NCI-H526 (cell line): ENCODE measurements at places on chromosomes 11 and 22.

DNA sequence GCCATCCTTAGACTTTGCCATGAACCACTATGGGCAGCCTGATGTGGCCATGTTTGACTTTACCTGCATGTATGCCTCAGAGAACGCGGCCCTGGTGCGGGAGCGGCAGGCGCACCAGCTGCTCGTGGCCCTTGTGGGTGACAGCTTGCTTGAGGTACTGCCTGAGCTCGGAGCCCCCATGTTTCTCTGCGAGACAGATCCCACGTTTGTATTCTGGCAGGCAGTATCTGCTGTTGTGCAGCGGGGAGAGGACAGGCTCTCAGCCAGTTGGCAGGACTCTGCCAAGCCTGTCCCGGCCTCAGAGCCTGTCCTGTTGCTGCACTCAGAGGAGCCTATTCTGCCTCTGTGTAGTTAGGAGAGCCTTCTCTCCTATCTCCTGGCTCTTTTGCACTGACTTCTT is 109.9 kb downstream of the MICAL2 start:
- no peak for DNase-seq

DNA sequence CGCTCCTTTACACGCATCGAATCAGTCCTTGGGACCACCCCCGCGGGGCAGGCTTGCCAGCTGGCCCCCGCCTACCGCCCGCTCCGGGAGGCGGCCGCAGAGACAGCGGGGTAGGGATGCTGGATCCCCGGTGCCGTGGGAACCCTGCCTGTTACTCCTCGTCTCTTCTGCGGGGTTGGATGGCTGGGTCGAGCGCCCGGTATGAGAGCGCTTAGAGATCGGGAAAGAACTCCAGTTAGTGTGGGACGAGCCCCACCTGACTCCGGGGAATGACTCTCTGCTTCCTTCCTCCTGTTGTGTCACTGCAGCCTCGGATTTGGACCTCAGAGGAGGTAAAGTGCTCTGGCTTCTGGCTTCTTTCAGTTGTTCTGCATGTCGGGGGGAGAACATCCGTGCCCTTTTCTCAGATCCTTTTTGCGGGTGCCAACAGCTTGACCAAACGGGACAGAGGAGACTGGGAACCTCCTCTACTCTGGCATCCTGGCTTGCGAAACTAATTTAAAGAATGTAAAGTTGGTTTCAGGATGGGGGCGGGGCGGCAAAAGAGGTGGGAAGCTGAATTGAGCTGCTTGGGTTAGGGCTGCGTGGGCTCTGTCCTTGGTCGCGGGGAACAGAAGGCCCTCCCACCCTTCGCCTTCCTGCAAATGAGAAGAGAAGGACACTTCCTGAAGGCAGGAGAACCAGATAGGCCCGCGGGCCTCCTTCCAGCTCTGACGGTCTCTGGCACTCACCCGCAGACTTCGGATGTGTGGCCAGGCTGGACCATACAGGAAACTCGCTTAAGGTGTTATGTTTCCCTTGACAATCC is 938 bp downstream of the LAYN start:
- DNase-seq, result peak; percentile 42

DNA sequence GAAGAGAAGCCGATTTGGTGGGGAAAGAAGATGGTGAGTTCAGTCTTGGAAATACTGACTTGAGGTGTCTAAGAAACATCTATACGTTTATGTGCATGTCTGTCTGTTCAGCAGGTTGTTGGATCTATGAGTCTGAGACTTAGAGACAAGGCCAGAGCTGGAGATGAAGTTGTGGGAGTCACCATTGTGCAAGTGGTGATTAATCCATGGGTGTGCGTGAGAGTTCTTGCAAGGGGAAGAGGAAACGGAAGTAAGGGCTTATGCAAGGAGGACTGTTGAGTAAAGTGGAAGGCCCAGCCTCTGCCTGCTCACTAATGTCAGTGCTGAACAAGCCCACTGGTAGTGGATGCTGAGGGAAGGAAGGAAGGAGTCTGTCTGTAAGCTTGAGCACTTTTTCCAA is 9.7 kb downstream of the TMEM45B start:
- DNase-seq, result no peak

GRCh38 chr11:29448246-29448877 is 568.5 kb downstream of the KCNA4 start:
- DNase-seq, result peak; percentile 34

DNA sequence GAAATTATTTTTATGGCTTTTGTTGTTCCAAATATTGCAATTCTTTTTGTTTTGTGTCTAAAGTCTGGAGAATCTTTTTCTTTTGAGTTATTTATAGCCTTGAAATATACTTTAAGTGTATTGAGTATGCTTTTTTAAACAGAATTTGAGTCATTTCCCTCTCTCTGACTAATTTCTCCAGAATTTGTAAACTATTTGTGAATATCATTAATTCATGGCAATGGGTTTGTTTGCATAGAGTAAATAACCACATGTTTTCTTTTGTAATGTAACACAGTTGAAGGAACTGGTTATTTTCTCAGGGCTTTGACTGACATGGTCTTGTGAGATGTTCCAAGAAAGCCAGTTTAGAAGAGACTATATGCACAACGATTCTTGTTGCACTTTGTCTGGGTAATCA is 30.9 kb upstream of the MPEG1 start:
- DNase-seq, result no peak

GRCh38 chr11:133887692-133888332 is 42.5 kb upstream of the SPATA19 start:
- no peak for DNase-seq

GRCh38 chr11:57674251-57674650 is 6.3 kb downstream of the ZDHHC5 start:
- DNase-seq, result no peak

DNA sequence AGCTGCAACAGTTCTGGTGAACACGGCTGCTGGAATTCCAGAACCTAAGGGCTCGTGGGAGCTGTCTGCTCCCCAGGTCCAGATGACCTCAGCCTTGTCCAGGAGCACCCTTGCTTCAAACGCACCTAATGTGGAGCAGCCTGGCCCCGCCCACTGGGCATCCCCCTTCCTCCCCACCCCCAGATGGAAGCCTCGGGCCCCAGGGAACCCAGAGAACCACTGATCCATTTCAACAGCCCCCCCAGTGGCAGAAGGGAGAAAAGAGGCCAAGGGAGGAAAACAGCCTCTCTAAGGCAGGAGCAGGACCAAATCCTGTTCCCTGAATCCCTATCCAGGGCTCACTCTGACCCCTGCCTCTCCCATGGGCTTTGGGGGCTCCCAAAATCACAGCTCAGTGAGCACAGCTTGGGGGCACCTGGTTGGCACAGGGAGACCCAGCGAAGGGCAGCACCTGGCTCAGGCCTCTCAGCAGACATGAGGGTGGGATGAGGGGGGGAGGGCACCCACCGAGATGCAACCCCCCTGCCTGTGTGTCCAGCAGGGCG is 1.2 kb downstream of the CYTH4 start:
- DNase-seq, result no peak

GRCh38 chr11:34512840-34513681 is 533 bp downstream of the ELF5 start:
- DNase-seq, result no peak

DNA sequence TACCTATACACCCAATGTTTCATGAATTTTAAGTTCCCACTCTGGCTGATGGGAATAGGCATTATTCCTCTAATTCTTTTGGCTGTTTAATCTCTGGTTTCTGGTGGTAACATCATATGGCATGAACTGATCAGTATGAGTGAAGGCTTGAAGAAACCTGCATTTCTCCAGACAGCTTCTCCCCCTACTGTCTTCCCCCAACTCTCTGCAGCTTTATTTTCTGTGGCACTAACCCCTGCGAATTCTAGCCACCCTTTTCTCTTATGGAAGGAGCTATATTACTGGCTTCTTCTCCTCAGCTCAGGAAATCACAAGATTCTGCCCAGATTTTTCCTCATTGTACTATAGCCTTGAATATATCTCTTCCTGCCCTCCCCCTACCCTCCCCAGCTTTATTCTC is 57.1 kb downstream of the CASP12 start:
- no peak for DNase-seq

GRCh38 chr11:35262056-35262455 is 123.1 kb downstream of the CD44 start:
- DNase-seq, result no peak

GRCh38 chr22:47107431-47107830 is 345.0 kb downstream of the TBC1D22A start:
- DNase-seq, result no peak

- DNase-seq, result no peak
These were observed 34.7 kb upstream of the MYH9 start for GRCh38 chr22:36422287-36423014.

GRCh38 chr22:49885281-49885680 is 31.6 kb downstream of the ZBED4 start:
- no peak for DNase-seq

DNA sequence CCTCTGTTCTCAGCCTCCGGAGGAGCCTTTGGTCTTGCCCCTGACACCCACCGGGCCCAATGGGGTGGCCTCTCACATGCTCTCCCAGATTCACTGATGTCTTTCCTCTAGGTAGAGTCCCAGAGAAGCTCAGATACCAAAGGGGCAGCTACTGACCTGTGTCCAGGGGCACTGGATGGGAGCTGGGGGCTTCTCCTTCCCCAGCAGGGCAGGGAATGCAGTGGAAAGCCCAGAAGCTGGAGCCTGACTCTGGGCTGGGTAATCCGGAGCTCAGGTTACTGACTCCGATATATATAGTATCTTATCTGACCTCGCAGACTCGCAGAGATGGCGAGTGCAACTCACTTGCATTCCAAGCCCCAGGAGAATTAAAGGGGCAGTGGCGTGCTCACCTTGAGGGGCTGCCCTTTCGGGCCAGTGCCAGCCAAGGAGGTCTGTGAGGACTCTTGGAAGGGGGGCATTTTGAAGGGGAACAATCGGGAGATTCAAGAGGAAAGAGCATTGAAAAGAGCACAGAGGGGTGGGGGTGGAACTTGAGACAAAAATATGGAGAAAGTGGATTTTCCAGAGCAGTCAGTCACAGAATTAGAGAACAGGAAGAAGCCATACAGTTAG is 2.5 kb downstream of the USP2 start:
- peak; percentile 52 for DNase-seq

DNA sequence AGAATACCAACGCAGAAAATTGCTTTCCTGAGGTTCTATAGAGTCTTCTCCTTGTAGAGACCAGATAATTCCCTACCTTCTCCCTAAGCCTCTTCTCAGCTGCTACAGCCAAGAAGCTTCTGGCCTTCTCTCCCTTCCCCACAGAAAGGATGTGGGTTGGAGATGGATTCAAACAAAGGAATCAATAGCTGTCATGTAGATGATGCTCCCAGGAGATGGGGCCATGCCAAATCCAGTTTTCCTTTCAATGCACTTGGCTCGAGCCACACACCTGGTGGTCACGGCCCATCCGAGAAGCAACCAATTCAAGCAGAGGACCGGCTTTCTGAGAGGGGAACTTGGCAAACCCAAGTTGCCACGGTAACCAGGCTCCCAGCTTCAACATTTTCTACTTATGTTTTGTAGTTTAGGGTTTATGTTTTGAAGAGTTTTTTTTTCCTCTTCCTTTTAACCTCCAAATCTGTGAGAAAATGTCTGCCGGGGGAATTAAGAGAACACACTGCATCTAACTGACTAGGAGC is 31.3 kb upstream of the OPCML start:
- DNase-seq, result no peak

DNA sequence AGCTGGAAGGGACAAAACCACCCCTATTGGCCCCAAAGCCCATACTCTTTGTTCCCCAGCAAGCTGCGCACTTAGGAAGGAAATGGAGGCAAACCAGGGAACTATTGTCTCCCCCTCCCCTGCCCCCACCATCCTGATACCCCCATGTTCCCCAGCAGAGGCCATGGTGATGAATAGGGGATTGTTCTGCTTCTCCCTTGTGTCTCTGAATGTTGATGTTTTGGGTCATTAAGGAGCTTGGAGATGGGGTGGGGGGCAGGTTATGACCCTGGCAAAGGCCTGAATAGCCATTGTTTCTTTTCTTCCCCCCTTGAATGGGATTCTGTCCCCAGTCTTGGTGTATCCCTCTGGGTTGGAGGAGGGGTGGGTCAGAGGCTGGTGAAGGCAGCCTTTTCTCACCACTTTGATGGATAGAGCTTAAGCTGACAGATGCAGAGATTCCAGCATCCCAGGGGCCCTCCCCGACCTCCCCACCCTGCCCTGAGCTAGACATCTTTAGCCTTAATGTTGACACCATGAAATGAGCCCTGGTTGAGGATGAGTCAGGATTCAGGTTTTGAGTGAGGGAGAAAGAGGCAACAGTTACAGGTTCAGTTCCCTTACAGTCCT is 8.3 kb downstream of the DTX4 start:
- DNase-seq, result no peak

GRCh38 chr22:23062616-23063538 is 7.4 kb upstream of the GNAZ start:
- no peak for DNase-seq

DNA sequence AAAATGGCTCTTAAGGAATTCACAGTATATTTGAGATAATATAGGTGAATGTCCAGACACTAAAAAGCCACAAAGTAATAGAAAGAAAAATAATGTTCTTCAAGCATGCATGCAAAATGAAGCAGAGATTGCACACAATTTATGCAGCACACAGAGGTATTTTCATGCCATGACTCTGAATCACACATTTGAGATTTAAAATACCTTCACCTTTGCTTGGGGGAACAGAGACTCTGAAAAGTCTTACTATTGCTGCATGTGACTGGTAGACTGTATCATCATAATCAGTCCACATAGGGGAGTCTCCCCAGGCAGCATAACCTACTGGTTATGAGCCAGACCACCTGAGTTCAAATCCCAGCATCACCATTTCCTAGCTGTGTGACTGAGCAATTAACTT is 96.2 kb downstream of the RCN1 start:
- DNase-seq, result no peak

- DNase-seq, result no peak
These were observed 5.7 kb downstream of the DNAL4 start for GRCh38 chr22:38788021-38788816.

DNA sequence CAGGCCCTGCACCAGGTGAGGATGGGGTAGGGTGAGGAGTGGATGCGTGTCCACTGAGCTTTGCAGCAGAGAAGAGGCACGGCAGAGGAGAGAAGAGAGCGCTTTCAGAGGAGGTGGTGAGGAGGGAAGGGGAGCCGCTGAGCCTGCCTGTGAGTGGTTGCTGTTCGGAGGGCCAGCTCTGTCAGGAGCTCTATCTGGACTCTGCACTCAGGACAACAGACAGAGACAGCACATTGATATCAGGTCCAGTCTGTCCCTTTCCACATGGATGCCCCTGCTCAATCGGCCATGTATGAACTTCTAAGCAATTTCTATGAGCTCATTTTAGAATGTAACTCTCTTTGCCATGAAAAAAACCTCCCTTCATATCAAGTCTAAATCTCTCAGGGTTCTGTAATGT is 158.6 kb downstream of the KIRREL3 start:
- no peak for DNase-seq

- DNase-seq, result no peak
These were observed 1.3 kb upstream of the NPTXR start for GRCh38 chr22:38845004-38845740.
